ENCODE measurements at places on chromosomes 16 and 17.

DNA sequence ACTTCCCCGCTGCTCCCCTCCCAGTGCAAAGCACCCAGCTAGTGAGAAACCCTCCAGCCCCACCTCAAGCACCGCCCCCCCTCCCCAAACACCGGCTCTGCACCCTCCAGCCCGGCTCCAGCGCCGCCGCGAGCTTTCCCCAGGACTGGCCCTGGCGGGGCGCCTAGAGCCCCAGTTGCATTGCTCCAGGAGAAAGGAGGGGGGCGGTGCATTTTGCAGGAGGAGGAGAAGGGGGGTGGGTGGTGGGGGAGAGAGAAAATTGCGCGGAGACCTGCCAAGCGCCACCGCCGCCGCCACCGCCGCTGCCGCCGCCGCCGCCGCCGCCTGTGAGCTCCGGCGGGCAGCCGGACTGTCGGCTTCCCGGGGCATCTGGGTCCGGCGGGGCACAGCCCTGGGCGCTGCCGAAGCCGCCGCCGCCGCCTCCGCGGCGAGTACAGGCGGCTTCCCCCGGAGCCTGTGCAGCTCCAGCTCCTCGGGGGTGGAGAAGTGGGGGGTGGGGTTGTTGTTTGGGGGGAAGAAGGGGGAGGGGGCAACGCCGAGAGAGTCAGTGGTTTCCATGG, 333 bp upstream of the NOG start:
- DNase-seq = peak; percentile 89

DNA sequence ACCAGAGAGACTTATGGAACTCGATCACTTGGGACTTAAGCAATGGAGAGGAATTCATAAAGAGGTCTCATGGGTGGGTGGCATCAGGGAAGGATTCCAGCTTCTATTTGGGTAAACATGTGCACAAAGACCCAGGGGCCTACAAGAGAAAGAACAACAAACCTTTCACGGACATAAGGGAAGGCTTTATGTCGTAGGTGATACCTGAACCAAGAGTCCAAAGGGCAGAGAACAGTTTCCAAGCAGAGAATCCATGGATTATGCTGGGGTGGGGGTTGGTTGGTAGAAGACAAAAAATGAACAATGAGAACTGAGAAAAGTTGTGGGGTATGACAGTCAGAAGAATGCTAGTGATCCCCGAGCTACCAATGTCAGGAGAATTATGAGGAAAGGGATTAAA, 119.8 kb downstream of the CNTNAP4 start:
- no peak for DNase-seq

GRCh38 chr17:17860766-17861107, 24.0 kb upstream of the SREBF1 start:
- no peak for DNase-seq

DNA sequence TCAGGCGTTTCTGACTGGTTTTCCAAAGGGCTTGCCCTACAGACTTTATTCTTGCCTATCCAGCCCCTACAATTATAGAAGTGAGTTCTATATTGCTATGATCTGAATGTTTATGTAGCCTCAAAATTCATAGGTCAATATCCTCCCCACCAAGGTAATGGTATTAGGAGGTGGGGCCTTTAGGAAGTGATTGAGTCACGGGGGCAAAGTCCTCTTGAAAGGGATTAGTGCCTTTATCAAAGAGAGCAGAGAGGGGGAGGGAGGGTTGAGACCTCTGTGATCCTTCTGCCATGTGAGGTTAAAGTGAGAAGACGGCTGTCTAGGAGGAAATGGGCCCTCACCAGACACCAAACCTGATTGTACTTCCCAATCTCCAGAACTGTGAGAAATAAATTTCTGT, 931 bp upstream of the CPHXL start:
- no peak for DNase-seq

DNA sequence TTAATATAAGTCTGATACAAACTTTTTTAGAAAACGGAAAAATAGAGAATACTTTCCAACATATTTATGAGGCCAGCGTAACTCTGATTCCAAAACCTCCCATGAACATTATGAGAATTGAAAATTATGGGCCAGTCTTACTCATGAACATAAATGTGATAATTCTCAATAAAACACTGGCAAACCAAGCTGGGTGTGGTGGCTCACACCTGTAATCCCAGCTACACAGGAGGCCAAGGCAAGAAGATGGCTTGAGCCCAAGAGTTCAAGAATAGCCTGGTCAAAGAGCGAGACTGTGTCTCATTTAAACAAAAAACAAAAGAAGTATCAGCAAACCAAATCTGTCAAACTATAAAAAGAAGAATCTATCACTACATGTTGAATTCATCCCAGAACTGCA, 47.8 kb downstream of the CCDC57 start:
- no peak for DNase-seq

- no peak for DNase-seq
Observed at GRCh38 chr17:81553616-81554181, 1.5 kb upstream of the FAAP100 start.

GRCh38 chr17:16288860-16289571, 64.3 kb downstream of the CENPV start:
- DNase-seq = no peak

- no peak for DNase-seq
Observed at GRCh38 chr16:16933861-16934260, 536.9 kb downstream of the XYLT1 start.

GRCh38 chr17:39636587-39636926, 387 bp upstream of the STARD3 start:
- no peak for DNase-seq

- peak; percentile 47 for DNase-seq
Observed at GRCh38 chr17:34242587-34243363, 12.3 kb upstream of the CCL2 start.

All from tongue (tissue), 3 donors.